ENCODE measurements at places on chromosomes 7 and 10.

GRCh38 chr7:3191548-3191947 is 109.5 kb upstream of the SDK1 start:
- DNase-seq: no peak

GRCh38 chr7:149013876-149014275 is 14.4 kb downstream of the PDIA4 start:
- DNase-seq: no peak

- DNase-seq: no peak
Observed at GRCh38 chr10:21279217-21279575, 246.3 kb downstream of the SKIDA1 start.

- DNase-seq: no peak
Observed at GRCh38 chr7:14759785-14760184, 142.8 kb downstream of the DGKB start.

- no peak for DNase-seq
Observed at GRCh38 chr10:49008091-49008490, 68.5 kb upstream of the LRRC18 start.

DNA sequence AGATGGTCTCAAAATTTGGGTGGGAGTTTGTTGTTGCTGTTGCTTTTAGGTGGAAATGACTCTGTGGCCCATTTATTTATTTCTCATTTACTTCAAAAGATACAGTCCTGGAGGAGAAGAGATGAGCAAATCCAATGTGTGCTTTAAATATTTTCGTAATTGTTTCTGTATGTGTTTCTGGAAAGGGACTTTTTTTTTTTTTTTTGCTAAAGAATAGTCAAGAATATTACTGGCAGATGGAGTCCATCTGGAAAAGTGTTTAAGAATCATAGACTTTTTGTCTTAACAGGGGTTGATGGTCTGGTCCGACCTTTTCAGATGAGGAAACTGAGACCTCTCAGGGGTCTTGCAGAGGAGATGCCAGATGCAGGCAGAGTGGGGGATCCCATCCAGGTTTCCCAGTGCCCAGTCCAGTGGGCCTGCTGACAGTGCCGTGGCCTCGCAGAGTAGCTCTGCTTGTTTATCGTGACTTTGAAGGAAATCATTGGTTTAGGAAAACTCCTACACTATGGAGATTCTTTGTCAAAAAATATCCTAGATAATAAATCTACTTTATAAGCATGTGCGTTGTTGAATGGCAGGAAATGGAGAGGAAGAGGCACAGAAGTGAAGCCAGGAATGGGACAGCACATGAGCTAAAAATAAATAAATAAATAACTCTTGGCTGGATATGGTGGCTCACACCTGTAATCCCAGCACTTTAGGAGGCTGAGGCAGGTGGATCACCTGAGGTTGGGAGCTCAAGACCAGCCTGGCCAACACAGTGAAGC is 164.3 kb upstream of the SVIL start:
- DNase-seq: no peak

GRCh38 chr7:51318886-51319579 is 2.4 kb upstream of the COBL start:
- no peak for DNase-seq

- no peak for DNase-seq
Observed at GRCh38 chr10:22690614-22691431, 23.6 kb downstream of the PIP4K2A start.

DNA sequence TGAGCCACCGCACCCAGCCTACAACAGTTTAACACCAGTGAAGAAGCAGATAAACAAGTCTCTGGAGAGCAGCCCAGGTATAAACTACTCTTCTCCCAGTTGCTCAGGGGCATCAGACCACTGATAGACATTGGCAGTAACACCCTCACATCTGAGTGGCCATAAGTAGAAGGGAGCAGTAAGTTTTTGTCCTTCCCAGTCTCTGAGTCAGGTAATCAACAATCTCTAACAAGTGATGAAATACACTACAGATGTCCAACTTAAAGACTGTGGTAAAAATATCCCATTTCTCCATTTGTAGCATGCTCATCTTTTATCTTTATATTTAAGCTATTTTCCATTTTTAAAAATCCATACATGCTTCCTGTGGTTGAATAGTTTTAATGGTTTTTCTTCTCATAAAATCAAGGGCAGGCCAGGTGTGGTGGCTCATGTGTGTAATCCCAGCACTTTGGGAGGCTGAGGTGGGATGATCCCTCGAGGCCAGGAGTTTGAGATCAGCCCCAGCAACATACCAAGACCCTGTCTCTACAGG is 78.6 kb downstream of the GSAP start:
- DNase-seq: no peak

DNA sequence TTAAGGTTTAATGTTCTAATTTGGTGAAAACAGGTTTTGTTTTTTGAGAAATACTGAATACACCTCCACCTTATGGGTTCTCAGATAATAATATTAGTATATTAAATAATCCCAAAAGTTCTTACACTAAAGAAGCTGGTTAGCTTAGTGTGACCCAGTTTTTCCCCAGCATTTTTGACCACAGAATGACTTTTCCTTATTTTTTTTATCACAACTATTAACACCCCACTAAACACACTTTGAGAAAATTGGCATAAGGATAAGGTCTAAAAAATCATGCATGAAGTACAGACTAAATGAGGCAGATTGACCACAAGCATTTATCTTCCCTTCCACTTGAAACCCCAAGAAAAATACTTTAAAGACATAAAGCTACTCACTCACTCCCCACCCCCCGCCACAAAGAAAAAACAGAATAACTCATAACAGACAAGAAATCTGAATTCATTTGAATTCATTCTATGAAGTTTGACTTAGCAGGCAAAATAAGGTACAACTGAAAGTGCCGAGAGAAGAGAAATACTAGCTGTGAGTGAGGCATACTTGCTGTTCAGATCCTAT is 49.7 kb upstream of the WNT16 start:
- DNase-seq: no peak

- no peak for DNase-seq
Observed at GRCh38 chr7:1709281-1709680, 39.2 kb downstream of the ELFN1 start.

DNA sequence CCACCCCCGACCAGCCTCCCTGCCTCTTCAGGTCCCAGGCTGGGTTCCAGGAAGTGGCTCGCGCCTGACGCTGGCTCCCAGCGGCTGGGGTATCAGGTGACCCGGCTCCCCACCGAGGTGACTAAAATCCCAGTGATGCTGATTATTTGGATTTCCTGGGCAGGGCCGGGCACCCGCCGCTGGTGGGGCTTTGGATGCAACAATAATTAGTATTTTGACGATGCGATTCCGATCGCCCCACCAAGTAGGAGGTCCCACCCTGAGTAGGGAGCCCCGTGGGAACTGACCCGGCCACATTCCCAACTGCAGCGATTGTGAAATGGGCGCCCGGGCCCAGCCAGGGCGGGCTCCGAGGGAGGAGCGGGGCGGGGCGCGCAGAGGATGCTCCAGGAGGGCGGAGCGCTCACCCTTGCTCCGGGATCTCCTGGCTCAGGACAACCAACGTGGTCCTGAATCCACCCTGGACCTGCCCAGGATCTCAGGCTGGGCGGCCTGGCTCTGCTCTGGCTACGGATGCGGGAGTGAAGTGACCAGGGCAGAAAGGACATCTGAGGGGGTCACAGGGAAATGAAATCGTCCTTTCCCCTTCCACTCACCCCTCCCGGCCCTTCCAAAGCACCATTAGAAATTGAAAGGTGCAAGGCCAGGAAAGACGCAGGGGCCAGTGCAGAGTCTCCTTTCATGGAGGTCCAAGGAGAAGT is 32.6 kb downstream of the DUSP5 start:
- DNase-seq: no peak

DNA sequence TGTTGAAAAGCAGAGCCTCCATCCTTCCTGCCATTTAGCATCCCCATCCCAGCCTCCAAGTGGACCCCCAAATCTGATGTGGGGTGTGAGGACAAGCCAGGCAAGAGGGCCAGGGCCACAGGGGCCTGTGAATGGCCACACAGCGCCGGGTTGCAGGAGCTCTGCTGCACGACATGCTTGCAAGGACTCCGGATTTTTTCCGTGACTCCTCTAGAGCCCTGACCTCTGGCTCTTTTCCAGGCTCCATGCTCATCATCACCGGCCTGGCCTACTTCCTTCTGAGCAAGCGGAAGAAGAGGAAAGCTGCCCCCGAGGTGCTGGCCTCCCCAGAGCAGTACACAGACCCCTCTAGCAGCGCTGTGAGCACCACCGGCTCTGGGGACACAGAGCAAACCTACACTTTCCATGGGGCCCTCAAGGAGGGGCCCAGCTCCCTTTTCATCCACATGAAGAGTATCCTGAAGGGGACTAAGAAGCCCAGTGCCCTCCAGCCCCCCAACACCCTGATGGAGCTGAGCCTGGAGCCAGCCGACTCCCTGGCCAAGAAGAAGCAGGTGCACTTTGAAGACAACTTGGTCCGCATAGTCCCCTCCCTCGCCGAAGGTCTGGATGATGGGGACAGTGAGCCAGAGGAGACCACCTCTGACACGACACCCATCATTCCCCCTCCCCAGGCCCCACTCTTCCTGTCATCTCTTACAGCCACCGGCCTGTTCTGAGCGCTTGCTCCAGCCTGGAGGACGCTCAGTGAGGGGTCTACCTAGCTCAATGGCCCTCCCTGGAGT is 23.5 kb downstream of the TMEM72 start:
- peak; percentile 58 for DNase-seq

DNA sequence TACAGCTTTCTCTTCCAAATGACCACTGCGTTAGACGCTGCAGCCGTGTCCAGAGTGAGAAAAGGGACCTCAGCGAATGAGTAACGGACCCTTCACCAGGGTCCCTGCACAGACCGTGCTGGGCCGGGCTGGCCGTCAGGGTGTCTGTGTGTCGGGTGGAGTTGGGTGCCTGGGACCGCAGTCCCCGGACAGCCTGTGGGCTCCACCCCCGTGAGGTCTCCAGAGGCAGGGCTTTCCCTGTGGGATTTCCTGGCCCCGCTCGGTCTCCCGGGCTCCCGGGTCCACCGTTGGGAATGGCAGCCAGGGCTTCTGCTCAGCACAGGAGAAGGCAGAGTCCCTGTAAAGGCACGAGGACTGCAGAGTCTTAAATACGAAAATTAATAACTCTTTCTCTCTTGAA is 509.7 kb downstream of the TCERG1L start:
- peak; percentile 14 for DNase-seq

- no peak for DNase-seq
Observed at GRCh38 chr10:120749856-120750566, 101.2 kb upstream of the WDR11 start.

GRCh38 chr7:7652798-7653540 is 12.4 kb downstream of the UMAD1 start:
- DNase-seq: no peak

DNA sequence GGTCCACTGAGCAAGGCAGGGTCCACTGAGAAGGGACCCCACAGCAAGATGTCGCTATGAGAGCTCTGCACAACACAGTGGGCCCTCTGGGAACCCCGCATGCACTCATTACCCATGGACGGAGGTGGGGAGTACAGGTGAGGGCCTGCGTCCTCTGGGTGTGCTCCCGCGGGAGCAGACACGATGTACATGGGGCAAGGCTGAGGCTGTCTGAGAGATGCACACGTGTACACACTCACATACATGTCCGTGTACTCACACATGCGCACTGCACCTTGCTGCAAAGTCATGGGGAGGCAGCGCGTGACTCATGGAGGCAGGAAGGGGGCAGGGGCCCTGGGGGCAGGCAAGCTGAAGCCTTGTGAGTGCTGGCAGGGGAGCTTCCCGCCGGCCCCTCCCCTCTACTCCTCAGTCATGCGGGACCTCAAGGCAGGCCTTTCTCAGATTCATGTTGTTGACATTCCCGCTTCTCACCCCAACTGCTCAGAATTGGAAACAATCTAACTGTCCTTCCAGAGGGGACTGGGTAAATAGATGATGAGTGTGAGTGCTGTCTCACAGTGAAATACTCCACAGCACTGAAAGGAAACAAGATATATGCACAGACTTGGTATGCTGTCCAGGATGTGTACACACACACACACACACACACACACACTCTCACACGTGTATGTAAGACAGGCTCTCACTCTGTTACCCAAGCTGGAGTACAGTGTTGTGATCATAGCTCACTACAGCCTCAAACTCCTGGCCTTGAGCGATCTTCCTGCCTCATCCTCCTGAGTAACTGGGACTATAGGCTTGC is 40.0 kb downstream of the GOLGA7B start:
- DNase-seq: no peak

- no peak for DNase-seq
Observed at GRCh38 chr10:92387289-92387940, 96.4 kb downstream of the MARCHF5 start.

GRCh38 chr10:89915021-89915420 is 213.6 kb downstream of the KIF20B start:
- no peak for DNase-seq

DNA sequence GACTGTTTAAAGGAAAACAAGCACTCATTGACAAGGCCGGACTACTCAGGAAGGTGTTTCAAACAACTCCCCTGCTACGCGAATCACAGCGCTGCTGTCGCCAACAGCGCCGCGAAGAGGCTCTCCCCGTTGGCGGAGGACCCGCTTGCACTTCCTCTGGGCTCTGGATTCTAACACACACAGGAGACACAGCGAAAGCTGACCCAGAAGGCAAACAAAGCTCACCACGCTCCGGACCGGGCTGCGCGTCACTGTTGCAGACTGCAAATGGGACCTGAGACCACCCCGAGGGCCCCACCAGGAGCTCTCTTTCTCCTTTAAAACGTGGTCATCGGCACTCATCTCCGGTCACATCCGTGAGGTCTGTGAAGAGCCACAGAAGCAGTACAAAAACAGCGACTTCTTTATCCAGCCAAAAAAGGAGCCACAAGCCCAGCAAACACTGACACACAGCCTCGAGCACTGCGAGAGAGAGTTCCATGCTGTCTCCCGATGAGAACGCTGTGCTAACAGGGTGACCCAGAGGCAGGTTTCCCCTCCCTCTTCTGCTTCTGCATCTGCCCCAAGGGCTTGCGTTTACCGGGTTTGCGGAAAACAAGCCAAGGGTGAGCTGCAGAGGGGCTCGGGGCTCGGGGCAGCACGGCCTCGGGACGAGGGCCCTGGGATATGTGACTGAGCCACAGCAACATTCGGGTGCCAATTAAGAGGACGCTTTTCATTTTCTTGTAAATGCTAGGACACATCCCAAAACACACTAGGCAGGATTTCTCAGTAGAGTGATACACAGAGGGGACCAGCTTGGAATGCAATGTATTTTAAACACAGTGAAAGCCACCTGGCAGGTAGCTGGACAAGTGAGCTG is 41.3 kb downstream of the AMZ1 start:
- DNase-seq: no peak

- DNase-seq: no peak
Observed at GRCh38 chr10:69703766-69704630, 74.0 kb downstream of the FAM241B start.

DNA sequence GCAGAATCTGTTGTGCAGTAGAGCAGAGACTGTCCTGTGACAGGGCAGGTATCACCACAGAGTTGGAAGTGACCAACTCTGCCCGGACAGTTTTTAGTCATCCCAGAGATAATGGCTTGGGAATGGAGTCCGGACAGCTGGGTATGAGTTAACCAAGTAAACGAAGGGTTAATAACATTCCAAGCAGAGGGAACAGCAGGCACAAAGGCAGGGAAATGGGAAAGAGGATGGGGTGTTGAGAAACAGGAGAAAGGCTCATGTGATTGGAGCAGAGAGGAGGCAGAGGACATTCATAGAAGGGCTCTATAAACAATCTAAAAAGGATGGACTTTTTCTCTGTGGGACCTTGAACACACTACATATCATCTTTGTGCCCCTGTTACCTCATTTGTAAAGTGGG is 132.2 kb upstream of the YAE1 start:
- DNase-seq: no peak

- no peak for DNase-seq
Observed at GRCh38 chr7:130899638-130900401, 165.8 kb upstream of the KLF14 start.

GRCh38 chr7:108282427-108282996 is 152.4 kb upstream of the LAMB4 start:
- DNase-seq: no peak

GRCh38 chr10:49841615-49842332 is 79.7 kb upstream of the OGDHL start:
- DNase-seq: no peak
